ENCODE measurements at places on chromosomes 6 and 20. TPM values are rescaled to one million over a fixed set of nuclear protein-coding genes. Genes with fewer than 3 reads are reported as not detected.

The TSHZ2 gene
- 0.54 TPM for total RNA-seq

The HRH3 gene
- total RNA-seq, result not detected

The AKAP12 gene
- total RNA-seq, result 1.8 TPM

The PGK2 gene
- not detected for total RNA-seq

Measured in activated naive CD8-positive, alpha-beta T cell treated with anti-CD3 and anti-CD28 coated beads for 36 hours (primary cell).